ENCODE measurements at places on chromosomes 1 and 21.

DNA sequence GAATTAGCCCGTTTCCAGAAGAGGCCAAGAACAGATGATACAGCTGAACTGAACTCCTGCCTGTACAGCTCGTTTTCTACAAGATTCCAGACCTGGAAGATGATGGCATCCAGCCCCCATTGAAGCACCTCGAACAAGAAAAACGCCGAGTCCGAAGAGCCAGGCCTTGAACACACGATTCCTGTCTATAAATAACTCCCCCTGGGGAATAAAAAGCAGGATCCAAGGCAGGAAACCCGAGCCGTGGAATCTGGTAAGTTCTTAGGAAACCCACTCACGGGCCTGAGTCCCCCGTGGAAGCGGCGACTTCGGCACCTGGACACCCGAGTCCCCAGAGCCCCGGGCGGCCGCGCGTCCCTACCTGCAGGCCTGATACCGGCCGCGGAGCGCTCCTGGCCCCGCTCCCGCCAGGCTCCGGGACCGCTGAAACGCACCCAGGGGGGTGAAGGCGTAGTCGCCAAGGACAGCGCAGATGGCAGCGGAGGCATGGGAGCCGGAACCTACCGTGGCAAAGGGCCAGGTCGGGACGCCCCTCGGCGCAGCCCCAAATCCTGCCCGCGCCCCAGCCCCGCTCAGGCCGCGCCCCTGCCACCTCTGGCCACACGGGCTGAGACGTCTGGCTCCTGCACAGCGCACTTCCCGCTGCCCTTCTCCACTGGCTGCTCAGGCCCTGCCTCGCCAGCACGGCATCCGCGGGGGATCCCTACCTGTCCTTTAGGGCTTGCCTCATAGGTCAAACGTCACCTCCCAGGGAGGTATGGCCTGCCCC lies 14.0 kb upstream of the HLCS start:
- DNase-seq: no peak

- DNase-seq: no peak
These were observed 110.8 kb upstream of the KAZN start for GRCh38 chr1:14487671-14488070.

GRCh38 chr1:171833091-171833825 lies 8.0 kb upstream of the DNM3 start:
- no peak for DNase-seq

DNA sequence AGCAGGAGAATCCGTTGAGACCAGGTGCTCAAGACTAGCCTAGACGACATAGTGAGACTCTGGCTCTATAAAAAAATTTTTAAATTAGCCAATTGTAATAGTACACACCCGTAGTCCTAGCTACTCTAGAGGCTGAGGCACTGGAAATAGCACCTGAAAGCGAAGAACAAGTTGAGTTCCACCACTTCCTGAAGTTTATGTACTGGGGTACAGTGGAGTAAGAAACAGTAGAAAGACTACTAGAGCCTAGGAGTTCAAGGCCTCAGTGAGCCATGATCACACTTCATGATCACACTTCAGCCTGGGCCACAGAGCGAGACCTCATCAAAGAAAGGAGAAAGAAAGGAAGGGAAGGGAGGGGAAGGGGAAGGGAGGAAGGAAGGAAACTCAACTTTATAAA lies 19.8 kb downstream of the RSBN1 start:
- DNase-seq: no peak

- no peak for DNase-seq
These were observed 271.7 kb upstream of the CSF3R start for GRCh38 chr1:36754366-36754765.

Data from left colon (tissue), 2 donors.